ENCODE measurements at places on chromosomes 7 and 10. TPM values are rescaled to one million over a fixed set of nuclear protein-coding genes. Genes with fewer than 3 reads are reported as not detected.

Gene COL17A1
- 0.95 TPM for total RNA-seq

Gene MRPS16
- total RNA-seq, result 41.2 TPM

Gene TMEM176A
- total RNA-seq, result 9.1 TPM

Gene AMPH
- total RNA-seq, result 5.3 TPM

Gene FRMPD2
- not detected for total RNA-seq

Gene COL28A1
- total RNA-seq, result 2.4 TPM

Gene H2BK1
- not detected for total RNA-seq

Gene CEP55
- total RNA-seq, result not detected

Gene KCNIP2
- 1.1 TPM for total RNA-seq

All from thoracic aorta (tissue), 2 donors.